ENCODE measurements at places on chromosomes 13 and 19.

GRCh38 chr13:71087432-71087831, 779.6 kb downstream of the DACH1 start:
- no peak for DNase-seq

GRCh38 chr13:36163286-36163685, 32.1 kb upstream of the DCLK1 start:
- DNase-seq, result no peak

DNA sequence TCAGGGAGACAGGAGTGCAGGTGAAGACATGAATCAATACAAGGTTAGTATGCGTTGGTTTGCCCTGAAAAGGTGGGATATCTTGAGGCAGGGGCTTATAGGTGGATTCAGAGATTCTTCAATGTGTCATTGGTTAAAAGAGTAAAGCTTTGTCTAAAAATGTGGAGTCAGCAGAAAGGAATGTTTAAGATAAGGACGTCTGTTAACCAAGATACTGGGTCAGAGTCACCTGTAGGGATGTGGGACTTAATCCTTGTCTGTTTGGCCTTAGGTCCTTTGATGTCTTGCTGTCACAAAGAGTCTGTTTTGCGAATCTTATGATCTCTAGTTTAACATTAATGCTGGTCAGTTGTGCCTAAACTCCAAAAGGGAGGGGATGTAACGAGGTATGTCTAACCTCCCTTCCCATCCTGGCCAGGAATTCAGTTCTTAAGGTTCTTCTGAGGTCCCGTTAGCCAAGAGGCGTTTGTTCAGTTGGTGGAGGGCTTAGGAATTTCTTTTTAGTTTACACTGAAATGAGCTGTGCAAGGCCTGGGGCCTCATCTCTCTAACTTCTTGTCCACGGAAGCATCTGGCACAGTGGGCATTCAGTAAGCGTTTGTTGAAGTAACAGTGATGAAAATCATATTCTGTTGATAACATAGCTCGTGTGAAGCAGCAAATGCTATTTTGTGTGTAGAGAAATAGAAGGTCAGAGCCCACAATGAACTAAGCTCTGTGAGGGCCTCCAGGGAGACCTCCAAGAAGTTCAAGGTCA, 96.2 kb upstream of the RNF113B start:
- DNase-seq, result no peak

- DNase-seq, result peak; percentile 55
These were observed 1.4 kb upstream of the CD209 start for GRCh38 chr19:7748756-7749155.

- DNase-seq, result no peak
These were observed 40.6 kb downstream of the PHF11 start for GRCh38 chr13:49536144-49536873.

- DNase-seq, result no peak
These were observed 2.4 kb downstream of the MARK4 start for GRCh38 chr19:45253396-45254027.

GRCh38 chr19:36023432-36023831, 9.2 kb downstream of the CLIP3 start:
- no peak for DNase-seq

DNA sequence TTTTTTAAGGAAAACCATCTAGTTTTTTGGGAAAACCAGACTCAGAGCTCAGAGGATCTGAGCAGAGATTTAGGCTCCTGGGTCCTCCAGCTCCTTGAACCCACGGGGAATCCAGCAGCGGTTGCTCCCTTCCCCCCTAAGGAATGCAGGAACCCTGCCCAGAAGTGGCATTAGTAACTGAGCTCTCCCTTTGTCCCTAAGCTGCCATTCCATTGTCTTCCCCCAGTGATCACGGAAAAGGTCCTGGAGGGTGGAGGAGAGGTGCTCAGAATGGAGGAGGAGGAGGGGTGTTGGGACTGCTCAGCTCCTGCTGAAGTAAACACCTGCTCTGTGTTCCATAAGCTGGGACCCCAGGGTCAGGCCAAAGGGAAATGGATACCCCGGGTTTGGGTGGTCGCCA, 16.8 kb upstream of the OR1M1 start:
- DNase-seq, result no peak

GRCh38 chr19:28489126-28489660, 723.8 kb downstream of the UQCRFS1 start:
- DNase-seq, result no peak

DNA sequence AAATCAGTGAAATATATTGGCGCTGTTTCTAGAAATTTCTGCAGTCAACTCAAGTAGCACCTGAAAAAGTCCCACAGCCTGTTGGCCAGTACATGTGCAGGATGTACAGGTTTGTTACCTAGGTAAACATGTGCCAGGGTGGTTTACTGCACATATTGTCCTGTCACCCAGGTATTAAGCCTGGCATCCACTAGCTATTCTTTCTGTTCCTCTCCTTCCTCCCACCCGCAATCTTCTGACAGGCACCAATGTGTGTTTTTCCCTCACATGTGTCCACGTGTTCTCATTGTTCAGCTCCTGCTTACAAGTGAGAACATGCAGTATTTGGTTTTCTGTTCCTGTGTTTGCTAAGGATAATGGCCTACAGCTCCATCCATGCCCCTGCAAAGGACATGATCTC, 13.1 kb upstream of the SCEL start:
- no peak for DNase-seq

- no peak for DNase-seq
These were observed 80.4 kb downstream of the DHRS12 start for GRCh38 chr13:51723529-51723928.

- no peak for DNase-seq
These were observed 503.1 kb downstream of the FOXO1 start for GRCh38 chr13:40163066-40164000.

DNA sequence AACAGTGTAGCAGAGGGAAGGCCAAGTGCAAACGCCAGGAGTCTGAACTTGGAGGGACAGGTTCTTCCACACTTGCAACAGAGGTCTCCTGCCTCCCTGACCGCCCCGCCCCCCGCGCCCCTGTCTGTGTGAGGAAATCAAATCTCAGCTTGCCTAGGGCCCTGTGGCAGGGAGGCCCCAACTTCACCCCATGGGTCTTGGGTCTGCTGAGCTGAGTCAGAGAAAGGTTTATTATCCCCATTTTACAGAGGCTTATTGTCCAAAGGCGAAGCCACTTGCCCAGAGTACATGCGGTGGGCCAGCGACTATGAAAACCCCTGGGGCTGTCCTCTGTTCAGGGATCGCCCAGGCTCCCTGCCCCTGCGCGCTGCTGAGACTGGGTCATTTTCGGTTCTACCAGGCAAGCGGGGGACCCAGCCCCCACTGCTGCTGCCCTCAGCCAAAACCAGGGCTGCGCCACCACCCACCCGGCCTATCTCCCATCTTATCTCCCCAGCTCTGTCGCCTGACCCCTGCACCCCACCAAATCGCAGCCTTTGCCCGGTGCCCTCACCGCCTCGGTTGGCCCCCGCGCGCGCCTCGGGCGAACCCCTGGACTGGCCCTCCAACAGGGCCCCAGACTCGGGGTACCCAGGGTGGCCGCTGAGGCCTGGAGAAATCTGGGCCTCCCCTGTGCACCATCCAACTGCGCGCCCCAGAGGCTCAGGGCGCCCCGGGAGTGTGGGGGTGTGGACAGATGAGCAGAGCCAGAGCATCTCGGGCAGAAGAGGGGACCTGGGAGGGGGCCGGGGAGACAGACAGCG, 850 bp upstream of the CERS4 start:
- peak; percentile 54 for DNase-seq

DNA sequence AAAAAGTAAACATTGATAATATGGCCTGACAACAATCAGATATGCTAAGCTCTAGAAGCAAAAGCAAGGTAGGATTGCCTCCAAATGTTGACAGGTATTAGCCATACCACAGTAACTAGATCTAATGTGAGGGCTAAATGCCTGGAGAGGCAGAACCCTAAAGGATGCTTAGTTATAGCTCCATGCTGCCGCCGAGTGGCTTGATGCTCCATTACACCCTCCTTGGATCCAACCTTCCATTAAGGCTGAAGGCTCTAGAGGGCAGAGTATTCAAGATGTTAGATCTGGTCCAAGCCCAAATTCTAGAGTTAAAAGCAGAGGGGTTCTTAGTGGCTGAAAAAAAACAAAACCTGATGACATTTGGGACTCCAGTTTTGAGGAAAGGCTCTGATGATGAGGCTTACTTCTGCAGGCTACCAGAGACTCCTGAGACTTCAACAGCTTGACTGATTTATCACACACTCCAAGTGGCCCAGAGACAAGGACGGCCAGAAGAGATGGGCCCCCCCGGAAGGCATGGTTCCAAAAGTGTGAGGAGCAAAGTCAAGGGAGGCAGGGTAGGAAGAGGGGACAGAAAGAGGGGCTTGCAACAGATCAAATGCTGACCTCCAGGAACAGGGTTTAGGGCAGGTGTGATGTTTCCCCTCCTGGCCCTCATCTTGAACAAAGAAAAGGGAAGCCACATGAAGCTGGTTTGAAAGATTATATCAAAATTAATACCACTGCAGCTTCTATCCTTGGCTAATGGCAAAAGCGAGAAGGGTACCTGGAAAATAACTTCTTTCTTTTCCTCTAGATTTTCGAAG, 21.9 kb upstream of the CPB2 start:
- DNase-seq, result peak; percentile 90

GRCh38 chr13:48412881-48413351, at the start of gene LPAR6:
LPAR6 (minus strand) TSS chr13:48413113; CDS start chr13:48412423, 690 bp downstream.
- peak; percentile 67 for DNase-seq

- DNase-seq, result no peak
These were observed 715.8 kb downstream of the UQCRFS1 start for GRCh38 chr19:28497137-28497536.

DNA sequence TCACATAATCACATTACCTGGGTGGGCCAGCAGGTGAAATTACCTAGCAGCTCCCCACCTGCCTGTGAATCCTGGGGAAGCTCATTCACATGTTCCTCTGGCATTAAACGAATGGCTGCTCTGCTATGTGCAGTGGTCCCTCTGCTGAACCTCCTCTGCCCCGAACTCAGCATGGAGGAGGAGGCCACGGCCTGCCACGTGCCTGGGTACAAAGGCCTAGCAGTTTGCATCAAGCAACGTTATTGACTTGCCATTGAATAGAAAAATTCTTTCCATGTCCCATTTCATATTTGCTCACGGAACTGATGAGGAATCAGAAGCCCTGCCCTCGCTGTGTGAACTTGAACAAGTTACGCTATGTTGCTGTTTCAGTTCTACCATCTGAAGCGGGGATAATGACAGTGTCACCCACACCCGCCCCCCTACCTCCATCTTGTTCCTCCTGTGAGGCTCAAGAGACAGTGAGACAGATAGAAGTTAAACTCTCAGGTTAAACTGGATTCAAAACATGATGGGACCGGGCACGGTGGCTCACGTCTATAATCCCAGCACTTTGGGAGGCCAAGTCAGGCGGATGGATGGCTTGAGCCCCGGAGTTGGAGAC, 25.3 kb downstream of the SLC7A1 start:
- no peak for DNase-seq

DNA sequence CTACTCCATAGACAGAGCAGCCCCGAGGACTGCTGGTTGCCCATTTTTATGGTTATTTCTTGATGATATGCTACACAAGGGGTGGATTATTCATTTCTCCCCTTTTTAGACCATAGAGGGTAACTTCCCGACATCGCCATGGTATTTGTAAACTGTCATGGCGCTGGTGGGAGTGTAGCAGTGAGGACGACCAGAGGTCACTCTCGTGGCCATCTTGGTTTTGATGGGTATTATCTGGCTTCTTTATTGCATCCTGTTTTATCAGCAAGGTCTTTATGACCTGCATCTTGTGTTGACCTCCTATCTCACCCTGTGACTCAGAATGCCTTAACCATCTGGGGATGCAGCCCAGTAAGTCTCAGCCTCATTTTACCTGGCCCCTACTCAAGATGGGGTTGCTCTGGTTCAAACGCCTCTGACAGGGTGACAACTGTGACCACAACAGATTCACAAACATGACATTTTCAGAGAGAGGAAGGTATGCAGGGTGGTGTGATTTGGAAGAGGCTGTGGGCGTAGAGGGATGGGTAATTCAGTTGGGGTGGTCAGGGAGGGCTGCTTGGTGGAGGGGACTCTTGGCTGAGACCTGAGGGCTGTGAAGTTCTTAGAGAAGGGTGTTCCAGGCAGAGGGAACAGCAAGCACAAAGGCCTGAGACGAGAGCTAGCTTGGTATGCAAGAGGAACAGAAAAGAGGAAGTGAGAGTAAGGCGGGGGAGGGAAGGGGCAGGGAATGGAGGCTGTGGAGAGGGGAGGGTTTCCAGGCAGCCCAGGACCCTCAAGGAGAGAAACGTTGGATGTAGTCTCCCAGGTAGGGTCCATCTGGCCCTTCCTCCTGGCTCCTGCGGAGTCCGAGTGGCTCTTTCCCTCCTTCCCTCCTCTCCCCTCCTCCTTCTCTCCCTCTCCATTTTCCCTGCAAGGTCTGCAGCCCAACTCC, 23.5 kb downstream of the FAM187B start:
- DNase-seq, result peak; percentile 78

GRCh38 chr13:59478908-59479307, 684.8 kb downstream of the DIAPH3 start:
- DNase-seq, result no peak

DNA sequence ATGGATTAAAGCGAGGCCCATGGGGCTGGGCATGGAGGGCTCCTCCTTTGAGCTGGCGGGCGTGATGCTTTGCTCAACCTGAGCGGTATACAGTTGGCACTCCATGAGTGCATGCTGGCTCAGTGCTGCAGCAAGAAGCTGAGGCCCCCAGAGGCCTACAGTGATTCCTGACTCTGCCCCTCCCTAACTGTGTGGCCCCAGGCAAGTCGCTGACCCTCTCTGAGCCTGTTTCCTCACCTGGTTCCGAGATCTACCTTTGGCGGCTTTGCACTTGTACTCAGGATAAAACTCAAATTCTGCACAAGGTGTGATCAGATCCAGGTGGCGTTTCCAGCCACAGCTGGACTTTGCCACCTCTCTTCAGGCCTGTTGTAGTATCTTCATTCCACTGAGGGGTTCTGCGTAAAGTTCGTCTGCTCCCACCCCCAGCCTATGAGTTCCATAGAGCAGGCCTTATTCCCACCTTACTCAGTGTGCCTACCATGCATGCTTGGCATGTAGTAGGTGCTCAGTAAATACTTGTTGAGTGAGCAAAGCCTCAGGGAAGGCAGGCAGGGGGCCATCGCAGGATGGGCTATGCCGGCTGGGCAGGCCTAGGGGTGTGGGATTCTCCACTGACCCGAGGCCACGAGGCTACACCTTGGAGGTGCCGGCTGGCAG, 7.9 kb downstream of the LRP3 start:
- no peak for DNase-seq

DNA sequence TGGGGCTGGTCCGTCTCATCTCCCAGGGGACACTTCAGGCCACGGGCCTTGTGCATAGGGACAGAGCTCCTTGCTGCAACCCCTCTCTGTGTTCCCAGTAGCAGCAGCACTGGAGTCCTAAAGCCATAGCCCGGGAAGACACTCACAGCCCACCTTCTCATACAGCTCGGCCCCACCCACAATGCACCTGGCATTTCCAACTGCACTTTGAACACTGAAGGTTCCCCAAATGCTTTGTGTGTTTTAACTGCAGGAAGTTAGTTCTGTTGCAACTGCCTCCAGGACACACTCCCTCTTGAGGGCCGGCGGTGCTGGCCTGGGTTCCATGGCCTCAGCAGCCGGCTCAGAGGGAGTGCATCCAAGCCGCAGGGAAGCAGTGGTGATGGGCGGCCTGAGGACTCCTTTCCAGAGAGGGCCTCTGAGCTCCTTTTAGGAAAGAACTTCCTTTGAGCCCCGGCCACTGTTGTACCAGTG, 22.7 kb upstream of the TMEM255B start:
- peak; percentile 94 for DNase-seq

GRCh38 chr13:98335721-98336120, 158.7 kb upstream of the RNF113B start:
- DNase-seq, result no peak

Data from NB4 (cell line).